Right atrium auricular region (tissue), 2 donors: ENCODE measurements at places on chromosomes 11 and 22. TPM values are rescaled to one million over a fixed set of nuclear protein-coding genes. Genes with fewer than 3 reads are reported as not detected.

HPX gene
- total RNA-seq = 0.20 TPM

OR8A1 gene
- total RNA-seq = not detected

TRIM34 gene
- total RNA-seq = 1.4 TPM

EXPH5 gene
- total RNA-seq = 2.8 TPM

TUB gene
- total RNA-seq = 11.3 TPM

NPAS4 gene
- not detected for total RNA-seq

BTG4 gene
- not detected for total RNA-seq

MMP27 gene
- total RNA-seq = not detected

HTR3B gene
- total RNA-seq = not detected

DNAJC4 gene
- 24.7 TPM for total RNA-seq

CRYBB2 gene
- not detected for total RNA-seq

GRCh38 chr22:20588843-20589581 is 81.6 kb downstream of the MED15 start:
- no peak for DNase-seq

DNA sequence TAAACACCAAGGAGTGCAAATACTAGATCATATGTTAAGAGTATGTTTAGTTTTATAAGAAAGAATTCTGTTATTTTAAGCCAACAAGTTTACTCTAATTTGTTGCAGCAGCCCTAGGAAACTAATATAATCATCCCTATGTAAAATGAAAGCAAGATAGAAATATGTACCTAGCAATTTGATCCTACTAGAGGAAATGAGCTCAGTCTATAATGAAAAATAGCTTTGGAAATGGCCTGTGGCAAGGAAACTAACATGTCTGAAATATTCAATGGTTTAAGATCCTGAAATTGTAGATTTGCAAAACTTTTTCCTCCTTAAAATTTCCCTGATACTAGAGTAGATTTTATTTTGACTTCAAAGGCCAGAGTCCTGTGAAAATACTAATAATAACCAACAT is 112.7 kb upstream of the SLC5A12 start:
- DNase-seq = no peak

DNA sequence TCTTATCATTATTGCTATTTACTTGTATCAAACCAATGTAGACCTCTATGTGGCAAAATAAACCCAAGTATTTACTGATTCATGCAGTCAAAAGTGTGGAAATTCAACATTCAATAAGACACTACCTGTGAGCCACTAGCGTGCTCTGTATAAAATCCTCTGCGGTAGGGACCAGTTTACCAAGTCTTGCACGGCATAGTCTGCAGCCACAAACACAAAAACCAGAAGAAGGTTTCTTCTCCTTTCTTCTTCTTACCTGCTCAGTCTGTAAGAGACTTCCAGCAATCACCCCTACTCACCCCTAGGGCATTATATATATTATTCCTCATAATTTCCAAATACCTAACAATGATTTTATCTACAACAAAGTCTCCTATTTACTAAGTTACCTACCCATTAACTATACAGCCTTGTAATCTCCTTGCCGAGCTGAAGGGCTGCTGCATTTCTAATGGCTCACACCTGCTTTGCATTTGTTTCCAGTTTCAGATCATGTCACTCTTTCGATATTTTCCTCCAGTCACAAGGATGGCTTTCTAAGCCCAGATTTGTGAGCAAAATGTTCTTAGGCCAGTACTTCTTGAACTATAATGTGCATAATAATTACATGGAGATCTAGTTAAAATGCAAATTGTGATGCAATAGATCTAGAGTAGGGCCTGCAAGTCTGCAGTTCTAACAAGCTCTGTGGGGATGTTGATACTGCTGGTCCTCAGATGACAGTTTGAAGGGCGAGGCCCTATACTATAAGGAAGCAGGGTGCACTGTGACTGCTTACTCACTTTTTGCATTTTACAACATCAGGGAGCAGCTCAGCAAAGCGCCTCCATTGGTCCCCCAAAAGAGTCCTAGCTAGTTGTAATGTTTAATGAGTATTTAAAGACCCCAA is 191.9 kb upstream of the DDI1 start:
- DNase-seq = no peak

- no peak for DNase-seq
These were observed 121.7 kb downstream of the MIAT start for GRCh38 chr22:26779108-26779507.

DNA sequence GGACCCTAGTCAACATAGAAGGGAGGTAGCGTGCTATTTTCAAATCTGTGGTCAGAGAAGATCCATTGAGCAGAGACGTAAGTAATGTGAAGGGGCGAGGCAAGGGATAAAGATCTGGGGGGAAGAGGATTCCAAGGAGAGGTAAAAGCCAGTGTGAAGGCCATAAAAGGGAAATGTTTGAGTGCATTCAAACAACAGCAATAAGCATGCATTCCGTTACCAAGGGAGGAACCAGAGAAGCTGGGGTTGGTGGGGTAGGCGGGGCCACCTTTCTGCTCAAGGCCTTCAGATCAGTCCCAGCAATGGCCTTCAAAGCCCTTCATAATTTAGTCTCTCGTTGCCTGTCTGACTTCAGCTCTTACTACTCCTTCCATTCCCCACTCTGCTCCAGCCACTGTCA is 18.4 kb upstream of the SMPD1 start:
- DNase-seq = no peak

GRCh38 chr22:22218302-22218701 is 26.3 kb upstream of the VPREB1 start:
- no peak for DNase-seq

DNA sequence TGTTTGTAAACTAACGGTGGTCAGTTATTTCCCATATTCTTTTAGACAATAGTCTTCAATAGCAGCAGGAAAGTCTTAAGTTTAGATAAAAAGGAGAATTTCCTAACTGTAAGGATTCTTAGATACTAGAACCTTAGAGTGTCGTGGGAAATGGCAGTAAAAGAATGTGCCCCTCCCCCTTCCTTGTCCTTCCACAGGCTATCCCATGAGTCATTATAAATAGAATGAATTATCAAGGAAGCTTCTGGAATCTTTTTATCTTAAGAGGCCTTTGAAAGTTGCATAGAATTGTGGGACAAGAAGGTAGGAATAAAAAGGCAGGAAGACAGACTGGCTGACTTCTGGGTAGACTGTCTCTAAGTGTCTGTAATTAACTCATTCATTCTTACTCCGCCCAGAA is 165.2 kb upstream of the TBCEL start:
- no peak for DNase-seq

DNA sequence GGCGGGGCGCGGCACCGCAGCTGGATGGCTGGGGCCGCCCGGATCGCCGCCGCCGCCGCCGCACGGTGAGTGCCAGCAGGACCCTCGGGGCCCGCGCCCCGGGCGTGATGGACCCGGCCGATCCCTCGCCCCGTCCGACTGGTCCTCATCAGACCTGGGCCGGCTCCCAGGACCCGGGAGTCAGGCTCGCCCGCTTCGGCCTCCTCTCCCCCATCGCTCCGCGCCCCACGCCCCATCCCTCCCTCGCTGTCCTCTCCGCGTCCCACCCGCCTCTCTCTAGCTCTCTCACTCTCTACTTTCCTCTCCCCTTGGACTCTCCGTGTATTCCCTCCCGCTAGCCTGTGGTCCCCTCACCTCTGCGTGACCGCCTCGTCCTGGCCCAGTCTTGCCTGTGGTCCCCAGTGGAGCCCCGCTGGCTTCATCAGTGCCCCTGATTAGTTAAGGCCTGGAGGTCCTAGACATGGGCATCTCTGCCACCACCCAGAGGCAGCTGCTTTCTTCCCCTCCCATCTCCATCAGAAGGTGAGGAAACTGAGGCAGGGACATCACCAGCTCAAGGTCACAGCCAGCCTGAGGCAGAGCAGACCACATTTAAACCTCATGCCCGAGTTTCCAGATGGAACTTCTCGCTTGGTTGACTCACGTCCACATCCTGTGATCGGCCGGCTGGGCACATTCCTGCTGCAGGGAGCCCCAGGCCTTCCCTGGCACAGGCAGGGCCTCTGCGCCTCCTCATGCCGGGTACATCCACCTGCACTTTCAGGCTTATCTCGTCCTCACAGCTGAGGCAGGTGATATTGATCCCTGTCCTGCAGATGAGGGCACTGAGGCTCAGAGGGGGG is 429 bp downstream of the SLC39A13 start:
- no peak for DNase-seq

GRCh38 chr22:22720724-22721261 is 76.4 kb downstream of the GGTLC2 start:
- DNase-seq = no peak
